Brain (organoid and tissue), 16 donors: ENCODE measurements at places on chromosomes 6 and 20. TPM values are rescaled to one million over a fixed set of nuclear protein-coding genes. Genes with fewer than 3 reads are reported as not detected.

The BCKDHB gene
- 11.1 TPM for polyA plus RNA-seq

The HLA-DQB1 gene
- 1.4 TPM for polyA plus RNA-seq

The PRRT1 gene
- 48.8 TPM for polyA plus RNA-seq

The ELOVL5 gene
- 89.3 TPM for polyA plus RNA-seq
